Muscle of arm (tissue), 14 donors: ENCODE measurements at places on chromosomes 2 and 18. TPM values are rescaled to one million over a fixed set of nuclear protein-coding genes. Genes with fewer than 3 reads are reported as not detected.
A peak's percentile ranks its signal among the peaks of the same experiment; 100 is the strongest.

DNA sequence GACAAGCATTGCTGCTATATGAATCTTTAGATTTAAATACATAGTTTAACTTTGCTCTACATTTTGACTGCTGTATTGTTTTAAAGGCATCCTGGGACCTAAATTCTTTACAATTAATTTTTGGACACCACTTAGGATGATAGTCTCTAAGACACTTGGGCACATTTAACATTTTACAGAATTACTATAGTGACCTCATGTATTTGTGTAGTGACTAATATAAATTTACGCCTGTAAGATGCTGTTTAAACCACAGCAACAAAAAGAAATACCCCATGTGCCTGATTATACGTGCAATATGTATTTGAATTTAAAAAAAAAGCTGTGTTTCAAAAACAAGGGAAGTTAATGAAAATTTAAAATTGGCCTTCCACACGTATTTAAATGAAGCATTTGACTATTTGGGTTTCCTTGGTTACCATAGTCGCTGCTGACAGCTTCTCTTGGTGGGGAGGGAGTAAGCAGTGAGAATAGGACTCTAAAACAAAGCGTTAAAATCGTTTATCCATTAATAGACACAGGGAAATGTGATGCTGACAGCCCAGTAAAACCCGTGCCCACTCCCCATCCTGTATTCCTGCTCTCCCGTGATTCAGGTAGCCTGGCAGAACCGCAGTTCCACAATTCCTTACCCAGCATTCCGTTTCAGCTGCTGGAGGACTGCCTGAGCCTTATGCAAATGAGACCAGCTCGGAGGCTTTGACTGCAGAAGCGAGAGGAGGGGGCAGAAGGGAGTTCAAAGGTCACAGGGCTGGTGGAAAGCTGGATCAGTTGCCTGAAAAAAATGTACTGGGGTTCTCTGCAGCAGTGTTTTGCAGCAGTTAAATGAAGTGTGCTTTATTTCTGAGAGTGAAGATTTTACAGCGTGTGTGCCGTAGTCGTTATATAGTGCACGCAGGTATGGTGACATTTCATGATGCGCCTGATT is 104.3 kb downstream of the CSRNP3 start:
- DNase-seq: peak; percentile 45

DNA sequence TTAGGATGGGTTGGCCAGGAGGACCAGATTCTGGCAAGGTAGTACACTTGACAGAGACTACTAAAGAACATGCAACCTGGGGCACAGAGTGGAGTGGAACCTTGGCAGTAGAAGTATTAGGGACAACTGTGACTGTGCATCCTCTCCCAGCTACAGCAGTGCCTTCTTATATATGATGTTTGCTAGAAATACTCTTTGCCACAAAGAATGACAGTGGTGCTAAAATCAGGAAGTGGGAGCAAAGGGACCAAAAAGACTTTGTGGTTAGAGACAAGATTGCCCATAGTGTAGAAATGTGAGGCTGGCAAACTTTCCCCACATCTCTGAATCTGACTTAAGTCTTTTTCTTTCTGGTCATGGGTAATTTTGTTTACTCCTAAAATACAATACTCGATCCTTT is 9.4 kb upstream of the SLC38A11 start:
- no peak for DNase-seq

- no peak for DNase-seq
Observed at GRCh38 chr2:170217778-170218251, 39.9 kb downstream of the MYO3B start.

DNA sequence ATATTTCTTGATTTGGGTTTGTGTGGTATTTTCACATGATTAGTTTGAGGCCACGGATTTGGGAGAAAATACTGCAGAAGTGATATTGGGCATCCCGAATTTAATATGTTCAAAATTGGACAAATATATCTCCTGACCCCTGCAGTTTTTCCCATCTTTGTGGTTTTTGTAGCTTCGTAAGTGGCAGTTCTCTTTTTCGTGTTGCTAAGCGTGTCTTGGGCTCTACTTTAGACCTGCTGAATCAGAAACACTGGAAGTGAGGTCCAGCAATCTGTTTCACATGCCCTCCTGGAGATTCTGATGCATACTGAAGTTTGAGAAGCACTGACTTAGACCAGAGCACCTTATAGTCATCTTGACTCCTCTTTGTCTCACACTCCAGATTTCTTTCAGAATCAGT is 98.3 kb downstream of the EPB41L5 start:
- DNase-seq: no peak

DNA sequence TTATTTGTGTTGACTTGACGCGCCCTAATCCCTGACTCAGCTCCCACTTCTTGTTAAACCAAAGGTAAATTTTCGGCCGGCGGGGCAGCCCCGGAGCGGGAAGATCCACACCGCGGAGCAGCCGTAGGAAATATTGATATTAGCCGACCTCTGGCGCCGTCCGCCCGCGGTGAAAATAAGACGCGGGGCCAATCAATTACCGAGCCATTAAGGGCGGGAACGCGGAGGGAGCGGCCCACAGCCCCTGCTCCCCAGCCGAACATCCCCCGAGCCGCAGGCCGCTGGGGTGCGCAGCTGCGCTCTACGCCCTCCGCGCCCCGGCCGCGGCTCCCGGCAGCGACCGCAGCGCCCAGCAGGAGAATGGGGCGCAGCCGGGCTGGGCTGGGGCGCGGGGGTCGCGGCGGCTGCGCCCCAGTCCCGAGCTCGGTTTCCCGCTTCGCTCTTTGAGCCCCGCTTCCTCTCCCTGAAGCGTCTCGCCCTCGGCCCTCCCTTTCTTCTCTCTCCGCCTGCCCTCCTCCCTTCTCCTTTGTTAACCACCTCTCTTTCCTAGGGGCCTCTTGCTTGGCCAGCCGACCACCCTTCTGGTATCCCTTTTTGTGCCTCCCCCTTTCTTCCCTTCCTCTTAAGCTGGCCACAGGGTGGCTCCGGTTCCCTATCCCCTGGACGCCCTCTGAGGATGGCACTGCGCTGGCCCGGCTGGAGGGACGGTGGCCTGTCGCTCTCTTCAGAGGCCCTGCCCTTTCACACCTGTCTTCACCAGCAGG is 40.9 kb downstream of the CELF4 start:
- DNase-seq: no peak

GRCh38 chr2:179949438-179949837 is 57.7 kb downstream of the CWC22 start:
- no peak for DNase-seq

DNA sequence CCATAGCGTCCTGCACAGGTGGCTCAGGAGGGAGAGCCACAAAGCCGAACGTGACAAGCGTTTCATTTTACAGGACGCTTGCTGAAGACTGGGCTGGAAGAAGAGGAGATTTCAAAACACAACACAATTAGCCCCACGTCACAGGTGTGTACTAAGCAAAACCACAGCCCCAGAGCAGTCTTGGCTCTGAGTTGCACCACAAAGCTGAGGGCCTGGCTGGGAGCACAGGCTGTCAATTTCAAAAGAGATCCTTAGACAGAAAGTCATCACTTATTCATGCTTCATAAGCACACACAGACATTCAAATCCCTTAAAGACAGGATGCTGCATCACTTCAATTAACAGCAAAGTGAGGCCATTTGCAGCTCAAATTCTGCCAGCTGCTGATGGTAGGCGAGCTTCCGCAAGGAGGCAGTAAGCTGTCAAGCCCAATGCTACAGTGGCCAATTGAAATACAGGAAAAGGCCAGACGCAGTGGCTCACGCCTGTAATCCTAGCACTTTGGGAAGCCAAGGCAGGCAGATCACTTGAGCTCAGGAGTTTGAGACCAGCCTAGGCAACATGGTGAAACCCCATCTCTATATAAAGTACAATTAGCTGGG is 79.6 kb downstream of the SKA1 start:
- DNase-seq: no peak

GRCh38 chr2:143177096-143177786 is 48.0 kb downstream of the ARHGAP15 start:
- no peak for DNase-seq

GRCh38 chr2:219713110-219713509 is 85.7 kb downstream of the SLC4A3 start:
- no peak for DNase-seq

DNA sequence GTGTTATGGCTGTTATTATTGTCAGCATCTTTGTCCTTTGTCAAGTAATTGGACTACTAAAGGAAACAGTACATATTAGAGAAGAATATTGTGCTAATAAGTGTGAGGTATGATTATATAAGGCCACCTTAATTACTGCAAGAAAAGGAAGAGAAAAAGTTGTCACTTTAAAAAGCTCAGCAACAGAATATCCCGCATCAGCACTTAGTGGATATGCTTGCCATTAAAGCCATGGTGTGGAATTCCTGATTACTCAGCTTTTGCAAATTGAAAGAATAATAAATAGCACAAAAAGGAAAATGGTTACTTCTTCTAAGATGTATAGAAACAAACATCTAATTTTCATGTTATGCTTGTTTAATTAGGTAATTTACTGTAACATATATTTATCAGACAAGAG is 347.5 kb downstream of the DPP10 start:
- no peak for DNase-seq

- no peak for DNase-seq
Observed at GRCh38 chr2:168234407-168235085, 12.8 kb downstream of the STK39 start.

- no peak for DNase-seq
Observed at GRCh38 chr2:23524261-23524706, 139.3 kb downstream of the KLHL29 start.

TPO gene
- polyA plus RNA-seq: 0.21 TPM

ITGB6 gene
- polyA plus RNA-seq: 55.3 TPM

ELOA2 gene
- not detected for polyA plus RNA-seq

C2orf76 gene
- 15.3 TPM for polyA plus RNA-seq

CSRNP3 gene
- 7.7 TPM for polyA plus RNA-seq
